ENCODE measurements at places on chromosomes 5 and 9. TPM values are rescaled to one million over a fixed set of nuclear protein-coding genes. Genes with fewer than 3 reads are reported as not detected.

LCN15 gene
- polyA plus RNA-seq, result not detected

HARS1 gene
- polyA plus RNA-seq, result 55.5 TPM

IFNA2 gene
- polyA plus RNA-seq, result not detected

IL13 gene
- not detected for polyA plus RNA-seq

NIPSNAP3A gene
- 12.6 TPM for polyA plus RNA-seq

NEK6 gene
- polyA plus RNA-seq, result 1.7 TPM

NPR3 gene
- polyA plus RNA-seq, result 5.7 TPM

PKD2L2 gene
- not detected for polyA plus RNA-seq

SEMA6A gene
- polyA plus RNA-seq, result 1.4 TPM

TAF1L gene
- polyA plus RNA-seq, result not detected

PCA3 gene
- polyA plus RNA-seq, result 0.35 TPM

CYSRT1 gene
- 334 TPM for polyA plus RNA-seq

FAM200C gene
- polyA plus RNA-seq, result 0.93 TPM

LCN12 gene
- polyA plus RNA-seq, result 0.77 TPM

MARVELD2 gene
- 4.7 TPM for polyA plus RNA-seq

GRIN1 gene
- polyA plus RNA-seq, result 0.06 TPM

FOXE1 gene
- 6.5 TPM for polyA plus RNA-seq

HRH2 gene
- polyA plus RNA-seq, result 0.40 TPM

COL23A1 gene
- 0.59 TPM for polyA plus RNA-seq

KCNN2 gene
- 0.22 TPM for polyA plus RNA-seq

ZNF782 gene
- 1.1 TPM for polyA plus RNA-seq

SMIM33 gene
- polyA plus RNA-seq, result not detected

SH3GL2 gene
- polyA plus RNA-seq, result 0.11 TPM

SLC6A3 gene
- polyA plus RNA-seq, result 0.11 TPM

PCDHGC4 gene
- polyA plus RNA-seq, result 0.05 TPM

CBY3 gene
- 0.12 TPM for polyA plus RNA-seq

CDC20B gene
- not detected for polyA plus RNA-seq

ABLIM3 gene
- 56.2 TPM for polyA plus RNA-seq

SNAPC3 gene
- polyA plus RNA-seq, result 12.9 TPM

ZNF484 gene
- 0.55 TPM for polyA plus RNA-seq

GFI1B gene
- 0.02 TPM for polyA plus RNA-seq

DBH gene
- polyA plus RNA-seq, result 0.01 TPM

TXNDC8 gene
- polyA plus RNA-seq, result not detected

KIF12 gene
- 0.39 TPM for polyA plus RNA-seq

GARNL3 gene
- 3.5 TPM for polyA plus RNA-seq

ZDHHC11B gene
- polyA plus RNA-seq, result 5.2 TPM

PCDH12 gene
- polyA plus RNA-seq, result 0.40 TPM

IFNA5 gene
- polyA plus RNA-seq, result 0.04 TPM

AGXT2 gene
- polyA plus RNA-seq, result not detected

NPDC1 gene
- 44.3 TPM for polyA plus RNA-seq

ANKRA2 gene
- polyA plus RNA-seq, result 13.9 TPM

PLAC8L1 gene
- 0.22 TPM for polyA plus RNA-seq

PTGDS gene
- polyA plus RNA-seq, result 42.3 TPM

LECT2 gene
- polyA plus RNA-seq, result not detected

SRP19 gene
- polyA plus RNA-seq, result 69.8 TPM

PAIP2 gene
- polyA plus RNA-seq, result 53.6 TPM
